Mesenchymal stem cell (in vitro differentiated cells and primary cell): ENCODE measurements at places on chromosomes 16 and 17.

- H3K4me1 ChIP-seq: peaks cover 11% of the 10 kb centered on the region
- H3K27me3 ChIP-seq: no peaks in the 10 kb centered on the region
- peak; percentile 55 for DNase-seq
- peaks cover 8% of the 10 kb centered on the region for H3K36me3 ChIP-seq
- H3K4me3 ChIP-seq: no peak overlapping the region
- H3K27ac ChIP-seq: no peak overlapping the region
Measured at GRCh38 chr16:85193115-85193493, 80.8 kb upstream of the CIBAR2 start.

- H3K27ac ChIP-seq: no peak overlapping the region
- H3K36me3 ChIP-seq: no peaks in the 10 kb centered on the region
- no peak overlapping the region for H3K4me3 ChIP-seq
- peaks cover 30% of the 10 kb centered on the region for H3K4me1 ChIP-seq
- no peaks in the 10 kb centered on the region for H3K27me3 ChIP-seq
Measured at GRCh38 chr16:2839650-2840450, 9.7 kb downstream of the ZG16B start.

GRCh38 chr16:54939510-54940278, 9.0 kb downstream of the IRX5 start:
- no peak overlapping the region for H3K4me3 ChIP-seq
- DNase-seq: no peak

DNA sequence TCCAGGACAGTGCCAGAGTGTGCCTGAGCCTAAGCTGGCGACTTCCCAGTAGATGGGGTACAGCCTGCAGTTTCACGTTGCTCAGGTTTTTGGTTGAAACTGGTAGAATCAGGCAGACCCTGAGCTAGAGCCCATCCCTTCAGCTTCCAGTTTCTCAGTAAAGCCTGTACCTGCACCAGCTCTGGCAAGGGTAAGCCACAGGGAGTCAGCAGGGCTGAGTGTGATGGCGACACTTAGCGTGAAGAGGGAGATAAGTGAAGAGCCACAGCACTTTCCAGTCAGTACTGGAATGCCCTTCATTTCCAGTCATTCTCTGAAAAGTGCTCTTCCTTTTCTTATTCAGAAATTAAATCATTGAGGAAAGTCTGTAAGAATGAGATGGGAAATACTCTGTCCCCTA, 22.4 kb downstream of the PLD6 start:
- H3K36me3 ChIP-seq: peaks cover 72% of the 10 kb centered on the region
- DNase-seq: no peak
- peaks cover 16% of the 10 kb centered on the region for H3K4me1 ChIP-seq
- H3K4me3 ChIP-seq: no peak overlapping the region

DNA sequence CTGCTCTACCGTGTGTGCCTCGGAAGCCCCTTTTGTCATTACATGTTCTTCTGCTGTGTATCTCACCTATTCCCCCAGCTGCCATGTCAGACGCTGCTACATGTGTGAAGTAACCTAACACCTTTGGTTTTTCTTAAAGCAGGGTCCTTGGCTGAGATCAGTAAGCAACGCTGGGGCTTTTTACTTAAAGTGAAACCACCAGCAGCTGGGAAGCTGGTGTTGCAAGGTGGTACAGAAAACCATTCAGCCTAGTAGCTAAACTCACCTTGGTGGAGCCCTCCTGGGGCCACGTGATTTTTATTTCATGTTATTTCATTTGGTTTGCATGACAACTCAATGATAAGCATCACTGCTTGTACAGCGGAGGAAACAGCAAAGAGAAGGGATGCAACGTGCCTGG, 62.6 kb downstream of the PLCG2 start:
- H3K27ac ChIP-seq: no peak overlapping the region
- H3K27me3 ChIP-seq: peaks cover 3% of the 10 kb centered on the region
- H3K4me1 ChIP-seq: peaks cover 4% of the 10 kb centered on the region
- H3K4me3 ChIP-seq: no peak overlapping the region
- no peak for DNase-seq
- H3K36me3 ChIP-seq: no peaks in the 10 kb centered on the region

DNA sequence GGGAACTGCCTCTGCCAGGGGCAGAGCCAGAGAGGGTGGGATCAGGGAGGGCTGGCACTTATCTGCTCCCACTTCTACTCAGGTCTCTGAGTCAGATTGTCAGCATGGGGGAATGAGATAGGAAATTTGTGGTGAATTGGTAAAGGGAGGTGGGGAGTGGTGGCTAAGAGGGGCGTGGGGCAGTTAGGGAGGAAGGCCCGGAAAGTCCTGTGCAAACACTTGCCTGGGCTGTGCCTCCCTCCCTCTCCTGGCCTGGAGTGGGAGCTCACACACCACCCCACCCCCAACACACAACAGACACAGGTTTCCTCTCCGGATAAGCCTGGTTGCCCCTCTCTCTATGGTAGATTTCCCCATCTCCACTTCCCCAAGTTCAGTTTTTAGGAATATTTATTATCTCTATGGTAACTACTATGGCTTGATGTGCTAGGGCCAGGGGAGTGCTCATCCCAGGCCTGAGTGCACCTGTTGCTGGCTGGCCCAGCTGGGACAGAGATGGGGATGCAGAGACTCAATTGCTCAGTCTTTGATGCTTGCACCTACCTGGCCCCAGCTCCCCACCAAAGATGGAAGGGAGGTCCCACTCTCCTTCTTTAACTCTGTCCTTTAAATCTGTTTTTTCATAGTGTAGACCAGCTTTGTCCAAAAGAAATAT, 2.7 kb downstream of the SPNS2 start:
- no peak overlapping the region for H3K27ac ChIP-seq
- H3K36me3 ChIP-seq: peaks cover 11% of the 10 kb centered on the region
- peaks cover 48% of the 10 kb centered on the region for H3K27me3 ChIP-seq
- H3K4me3 ChIP-seq: no peak overlapping the region
- H3K4me1 ChIP-seq: peaks cover 46% of the 10 kb centered on the region

- H3K4me1 ChIP-seq: peaks cover 56% of the 10 kb centered on the region
- peak overlapping the region; percentile 79 for H3K27ac ChIP-seq
- H3K36me3 ChIP-seq: peaks cover 3% of the 10 kb centered on the region
- no peaks in the 10 kb centered on the region for H3K27me3 ChIP-seq
- H3K4me3 ChIP-seq: no peak overlapping the region
Measured at GRCh38 chr17:2396568-2397246, 4.2 kb downstream of the MNT start.

DNA sequence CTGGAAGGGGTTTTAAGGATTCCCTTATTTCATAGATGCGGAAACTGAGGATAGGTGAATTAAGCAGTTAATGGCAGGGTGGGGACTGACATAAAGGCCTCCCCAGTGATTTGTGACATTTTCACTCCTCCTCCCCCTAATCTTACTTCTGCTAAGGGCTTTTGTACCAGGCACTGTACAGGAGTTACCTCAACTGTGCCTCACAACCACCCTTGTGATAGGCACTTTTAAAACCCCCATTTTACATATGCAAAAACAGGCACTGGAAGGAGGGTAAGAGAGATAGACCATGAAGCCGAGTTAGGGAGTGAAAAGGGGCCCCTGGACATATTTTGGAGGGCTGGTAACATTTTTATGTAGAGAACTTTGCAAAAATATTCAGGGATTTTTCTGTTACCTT, 862 bp upstream of the GDE1 start:
- H3K27ac ChIP-seq: no peak overlapping the region
- DNase-seq: no peak
- no peaks in the 10 kb centered on the region for H3K36me3 ChIP-seq

GRCh38 chr16:71600822-71601221, 23.9 kb upstream of the TAT start:
- DNase-seq: no peak
- no peak overlapping the region for H3K27ac ChIP-seq

DNA sequence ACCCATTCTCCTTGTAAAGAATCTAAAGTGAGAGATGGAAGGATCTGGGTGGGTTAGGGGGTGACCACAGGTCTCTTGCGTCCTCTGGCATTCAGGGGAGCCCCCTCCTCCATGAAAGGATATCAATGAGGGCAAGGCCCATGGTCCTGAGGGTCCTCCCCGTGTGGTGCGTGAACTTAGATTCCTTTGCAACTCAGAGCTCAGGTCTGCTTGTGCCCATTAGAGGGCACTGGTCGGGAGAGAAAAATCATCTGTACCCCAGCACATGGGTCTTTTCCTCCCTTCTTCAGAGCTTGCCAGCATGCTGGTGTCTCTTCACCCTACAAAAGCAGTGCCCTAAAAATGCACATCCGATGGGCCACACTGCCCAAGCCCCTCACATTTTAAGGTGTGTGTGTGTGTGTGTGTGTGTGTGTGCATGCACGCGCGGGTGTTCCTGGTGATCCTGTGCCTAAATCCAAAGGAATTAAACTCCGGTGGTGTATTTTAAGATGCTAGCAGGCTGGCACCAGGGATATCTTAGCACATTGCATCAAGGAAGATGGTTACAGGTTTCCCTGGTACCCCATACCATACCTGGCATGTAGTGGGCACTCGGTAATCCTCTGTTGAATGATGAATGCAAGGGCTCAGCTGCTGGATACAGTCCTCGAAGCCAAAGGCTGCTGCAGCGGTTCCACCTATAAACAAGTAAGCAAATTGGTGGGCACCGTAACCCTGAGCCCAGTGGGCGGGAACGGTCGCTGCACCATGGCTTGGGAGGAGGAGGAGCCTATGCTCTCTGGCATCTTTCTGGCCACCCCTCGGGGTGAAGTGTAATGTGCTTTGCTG, 4.7 kb downstream of the C1QTNF1 start:
- H3K36me3 ChIP-seq: no peaks in the 10 kb centered on the region
- H3K27ac ChIP-seq: no peak overlapping the region
- H3K4me1 ChIP-seq: peaks cover 43% of the 10 kb centered on the region
- H3K4me3 ChIP-seq: no peak overlapping the region
- H3K27me3 ChIP-seq: peaks cover 43% of the 10 kb centered on the region
- no peak for DNase-seq

- no peak overlapping the region for H3K27ac ChIP-seq
- no peaks in the 10 kb centered on the region for H3K36me3 ChIP-seq
- no peaks in the 10 kb centered on the region for H3K4me1 ChIP-seq
Measured at GRCh38 chr17:7792611-7793010, 41.4 kb upstream of the KDM6B start.

GRCh38 chr17:56897646-56898424, 16.0 kb downstream of the TRIM25 start:
- no peak overlapping the region for H3K27ac ChIP-seq
- peaks cover 66% of the 10 kb centered on the region for H3K36me3 ChIP-seq
- no peak overlapping the region for H3K4me3 ChIP-seq
- no peak for DNase-seq
- H3K27me3 ChIP-seq: no peaks in the 10 kb centered on the region

GRCh38 chr17:48490451-48490892, 40.3 kb downstream of the HOXB1 start:
- peaks cover 22% of the 10 kb centered on the region for H3K4me1 ChIP-seq
- no peak overlapping the region for H3K27ac ChIP-seq
- H3K4me3 ChIP-seq: no peak overlapping the region

DNA sequence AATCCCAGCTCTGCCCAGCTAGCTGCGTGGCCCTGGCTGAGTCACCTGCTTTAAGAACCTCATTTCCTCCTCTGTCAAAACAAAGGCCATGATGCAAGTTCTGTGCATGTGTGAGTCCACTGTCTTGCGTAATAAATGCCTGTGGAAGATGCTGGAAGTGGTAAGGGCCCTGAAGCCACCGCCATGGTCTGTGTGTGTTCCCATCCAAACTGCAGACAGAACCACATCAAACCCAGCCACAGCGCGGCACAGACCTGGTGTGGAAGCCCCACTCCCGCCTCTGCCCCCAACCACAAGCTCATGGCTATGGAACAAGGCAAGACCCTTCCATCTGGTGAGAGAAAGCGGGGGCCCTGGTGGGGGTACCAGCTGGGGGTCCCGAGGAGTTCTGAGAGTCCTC, 26.0 kb downstream of the NECAB2 start:
- H3K4me1 ChIP-seq: peaks cover 8% of the 10 kb centered on the region
- DNase-seq: peak; percentile 88
- H3K4me3 ChIP-seq: no peak overlapping the region
- H3K27ac ChIP-seq: no peak overlapping the region

DNA sequence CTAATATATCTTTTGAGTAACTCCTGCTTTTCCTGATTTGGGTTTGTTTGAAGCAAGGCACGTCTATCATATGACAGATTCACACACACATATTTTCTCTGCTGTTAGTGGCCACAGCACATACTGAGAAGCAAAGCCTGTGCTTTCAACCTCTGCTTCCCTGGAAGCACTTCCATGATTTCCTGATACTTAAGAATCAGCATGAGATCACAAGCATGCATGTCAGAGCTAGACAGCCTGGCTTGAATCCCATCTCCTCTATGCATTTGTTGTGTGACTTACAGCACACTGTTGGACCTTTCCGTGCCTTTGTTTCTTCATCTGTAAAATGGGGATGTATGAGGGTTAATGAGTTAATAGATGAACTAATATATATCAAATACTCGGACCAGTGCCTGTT, 151.1 kb upstream of the NOL11 start:
- H3K36me3 ChIP-seq: peaks cover 2% of the 10 kb centered on the region
- H3K4me1 ChIP-seq: peaks cover 3% of the 10 kb centered on the region
- no peak for DNase-seq
- H3K4me3 ChIP-seq: no peak overlapping the region

DNA sequence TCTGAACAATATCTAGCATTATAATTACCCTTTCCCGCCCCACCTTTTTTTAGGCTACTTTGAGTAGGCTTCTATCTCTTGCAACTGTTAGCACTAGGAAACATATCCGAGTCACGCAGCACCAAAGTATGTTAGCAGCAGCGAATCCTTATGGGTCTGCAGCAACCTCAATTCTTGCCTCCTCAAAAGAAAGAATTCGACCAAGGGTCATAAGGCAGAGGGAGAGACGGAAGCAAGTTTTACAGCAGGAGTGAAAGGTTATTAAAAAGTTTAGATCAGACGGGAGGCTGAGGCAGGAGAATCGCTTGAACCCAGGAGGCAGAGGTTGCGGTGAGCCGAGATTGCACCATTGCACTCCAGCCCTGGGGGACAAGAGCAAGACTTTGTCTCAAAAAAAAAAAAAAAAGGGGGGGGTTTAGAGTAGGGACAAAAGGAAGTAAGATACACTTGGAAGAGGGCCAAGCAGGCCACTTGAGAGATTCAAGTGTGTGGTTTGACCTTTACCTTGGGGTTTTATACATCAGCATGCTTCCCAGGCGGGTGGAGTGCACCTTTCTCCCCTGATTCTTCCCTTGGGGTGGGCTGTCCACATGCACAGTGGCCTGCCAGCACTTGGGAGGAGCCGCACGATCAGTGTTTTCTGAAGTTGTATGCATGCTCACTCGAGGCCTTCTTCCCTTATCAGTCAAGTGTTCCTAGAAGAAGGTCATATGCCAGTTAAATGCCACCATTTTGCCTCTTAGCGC, 67.7 kb downstream of the HLF start:
- H3K36me3 ChIP-seq: no peaks in the 10 kb centered on the region
- peaks cover 18% of the 10 kb centered on the region for H3K27me3 ChIP-seq
- DNase-seq: no peak
- H3K4me1 ChIP-seq: no peaks in the 10 kb centered on the region
- H3K27ac ChIP-seq: no peak overlapping the region
- no peak overlapping the region for H3K4me3 ChIP-seq

- no peaks in the 10 kb centered on the region for H3K27me3 ChIP-seq
- H3K36me3 ChIP-seq: no peaks in the 10 kb centered on the region
- peak; percentile 99 for DNase-seq
- H3K4me3 ChIP-seq: peak overlapping the region; percentile 59
Measured at GRCh38 chr17:10114931-10115535, 83.4 kb downstream of the GAS7 start.

DNA sequence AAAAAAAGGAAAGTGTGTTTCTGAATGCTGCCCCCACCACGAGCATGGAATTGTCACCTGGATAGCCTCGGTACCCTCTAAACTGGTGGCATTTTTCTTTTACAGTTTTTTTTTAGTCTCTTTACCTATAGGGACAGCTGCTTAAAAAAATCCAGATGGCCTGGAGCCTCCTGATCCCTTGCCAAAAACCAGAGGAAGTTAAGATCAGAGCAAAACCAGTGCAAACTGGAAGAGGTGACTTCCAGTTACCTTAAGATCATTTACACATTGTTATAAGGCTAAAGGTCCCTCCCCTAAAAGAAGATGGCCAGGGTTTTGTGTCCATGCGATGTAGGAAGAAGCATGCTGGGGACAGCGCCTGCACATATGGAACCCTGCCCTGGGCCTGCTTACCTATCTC, 3.5 kb downstream of the MEFV start:
- H3K4me1 ChIP-seq: peaks cover 8% of the 10 kb centered on the region
- H3K27me3 ChIP-seq: peaks cover 29% of the 10 kb centered on the region
- no peaks in the 10 kb centered on the region for H3K36me3 ChIP-seq
- DNase-seq: no peak
